Stimulated activated CD4-positive, alpha-beta T cell treated with anti-CD3 and anti-CD28 coated beads, Interleukin-1b, Interleukin-23, amount 100 ng/mL, for 48 hours (primary cell): ENCODE measurements at places on chromosomes 3 and 15.

GRCh38 chr15:99951511-99951910, 218.3 kb upstream of the LYSMD4 start:
- DNase-seq, result no peak

- no peak for DNase-seq
Measured at GRCh38 chr3:45223889-45224727, 2.0 kb downstream of the TMEM158 start.

GRCh38 chr3:104066658-104067057, 1300.1 kb upstream of the ALCAM start:
- no peak for DNase-seq

GRCh38 chr3:142447301-142447851, 461 bp downstream of the XRN1 start:
- peak; percentile 31 for DNase-seq

DNA sequence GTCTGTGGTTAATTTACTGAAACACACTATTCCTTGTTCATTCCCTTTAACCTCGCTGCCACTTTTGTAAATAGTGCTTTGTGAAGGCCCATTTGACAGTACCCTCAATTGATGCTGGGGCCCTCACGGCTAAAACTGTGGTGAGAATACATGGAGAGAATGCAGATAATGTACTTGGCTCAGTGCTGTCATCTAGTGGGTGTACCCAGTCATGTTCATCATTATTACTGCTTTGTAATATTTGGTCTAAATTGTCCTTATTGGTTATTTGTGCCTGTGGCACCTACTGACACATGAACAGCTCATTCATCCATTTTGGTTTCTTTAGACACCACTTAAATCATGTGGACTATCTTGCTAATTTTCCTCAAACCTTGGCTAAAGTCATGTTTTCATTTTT, 543.6 kb downstream of the EDEM1 start:
- no peak for DNase-seq

DNA sequence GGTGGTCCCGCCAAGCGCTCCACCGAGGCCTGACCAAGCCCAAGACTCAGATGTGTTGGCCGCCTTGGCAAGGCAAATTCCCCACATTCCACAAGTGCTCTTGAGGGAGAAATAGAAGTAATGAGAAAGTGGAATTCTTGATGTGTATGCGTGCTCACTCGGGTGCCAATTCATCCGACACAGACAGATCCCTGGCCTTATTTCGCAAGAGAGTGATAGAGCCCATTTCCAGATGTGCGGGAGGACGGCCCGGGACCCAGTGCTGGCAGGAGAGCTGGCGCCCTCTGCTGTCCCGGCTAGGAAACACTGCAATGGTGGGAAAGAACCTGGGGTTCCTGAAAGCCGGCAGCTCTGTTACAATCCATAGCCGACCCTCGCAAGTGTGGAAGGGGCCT, 76.0 kb downstream of the HMG20A start:
- peak; percentile 70 for DNase-seq
